ENCODE measurements at places on chromosomes 4 and X. TPM values are rescaled to one million over a fixed set of nuclear protein-coding genes. Genes with fewer than 3 reads are reported as not detected.

DNA sequence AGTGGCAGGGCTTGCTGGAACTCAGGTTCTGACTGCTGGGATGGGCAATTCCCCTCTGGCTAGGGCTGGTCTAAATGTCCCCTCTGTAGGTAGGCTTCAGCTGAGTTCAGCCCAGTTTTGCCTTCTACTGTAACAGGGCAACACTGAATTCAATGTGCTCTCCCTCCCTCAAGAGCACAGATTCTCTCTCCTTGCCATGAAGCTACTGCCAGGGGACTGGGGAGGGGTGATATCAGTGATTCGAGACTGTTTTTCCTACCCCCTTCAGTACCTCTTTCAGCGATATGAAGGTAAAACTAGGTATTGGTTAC is 23.4 kb upstream of the STPG2 start:
- DNase-seq = no peak

- no peak for DNase-seq
Measured at GRCh38 chrX:103823591-103823990, 8.5 kb downstream of the RAB9B start.

GRCh38 chr4:84952776-84953175 is 13.7 kb downstream of the WDFY3 start:
- no peak for DNase-seq

DNA sequence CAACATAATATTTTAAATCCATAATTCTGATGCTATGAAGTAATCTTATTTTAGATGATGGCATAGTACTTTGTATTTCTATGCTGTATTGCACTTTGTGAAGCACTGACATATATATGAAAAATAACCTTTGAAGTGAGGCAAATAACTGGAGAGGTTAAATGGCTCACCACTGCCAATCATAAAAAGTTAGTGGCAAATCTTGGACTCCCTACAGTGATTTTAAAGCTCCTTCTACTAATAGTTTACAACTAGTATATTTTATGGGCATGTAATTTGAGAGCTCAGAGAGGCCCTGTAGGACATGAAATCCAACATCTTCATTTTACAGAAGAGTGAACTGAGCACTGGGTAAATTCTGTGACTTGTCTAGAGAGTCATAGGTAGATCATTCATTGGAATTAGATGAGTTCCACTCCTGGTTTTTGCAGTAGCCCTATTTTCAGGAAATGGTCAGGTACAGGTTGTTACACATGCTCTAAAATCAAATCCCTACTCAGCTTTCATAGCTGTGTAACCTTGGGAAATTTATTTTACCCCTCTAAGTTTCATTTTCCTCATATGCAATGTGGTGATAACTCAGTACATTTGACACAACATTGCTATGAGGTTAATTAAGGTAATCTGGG is 804 bp upstream of the GC start:
- no peak for DNase-seq

- DNase-seq = no peak
Measured at GRCh38 chr4:118955515-118955914, 66.9 kb downstream of the SYNPO2 start.

DNA sequence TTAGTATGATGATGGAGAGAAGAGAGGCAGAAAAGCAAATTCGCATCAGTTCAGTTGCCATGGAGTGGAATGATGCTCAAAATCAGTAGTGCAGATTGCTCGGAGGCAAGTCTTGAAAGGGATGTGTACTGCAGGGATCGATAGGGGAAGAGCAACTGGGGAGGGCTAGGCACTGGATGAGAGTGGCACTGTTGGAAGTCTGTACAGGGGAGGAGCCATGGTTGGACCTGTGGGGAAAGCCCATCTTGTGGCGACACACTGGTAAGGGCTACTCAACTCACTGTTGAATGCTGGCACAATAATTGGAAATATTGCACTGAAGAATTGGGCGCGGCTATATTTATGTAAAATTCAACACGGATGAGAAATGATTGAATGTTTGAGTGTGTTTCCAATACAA is 1.2 kb downstream of the RAB9B start:
- DNase-seq = no peak

ZGRF1 gene
- 11.7 TPM for total RNA-seq

PSAPL1 gene
- total RNA-seq = not detected

Measured in CD4-positive, alpha-beta T cell (primary cell).